ENCODE measurements at places on chromosomes 6 and 20.
A peak's percentile ranks its signal among the peaks of the same experiment; 100 is the strongest.

DNA sequence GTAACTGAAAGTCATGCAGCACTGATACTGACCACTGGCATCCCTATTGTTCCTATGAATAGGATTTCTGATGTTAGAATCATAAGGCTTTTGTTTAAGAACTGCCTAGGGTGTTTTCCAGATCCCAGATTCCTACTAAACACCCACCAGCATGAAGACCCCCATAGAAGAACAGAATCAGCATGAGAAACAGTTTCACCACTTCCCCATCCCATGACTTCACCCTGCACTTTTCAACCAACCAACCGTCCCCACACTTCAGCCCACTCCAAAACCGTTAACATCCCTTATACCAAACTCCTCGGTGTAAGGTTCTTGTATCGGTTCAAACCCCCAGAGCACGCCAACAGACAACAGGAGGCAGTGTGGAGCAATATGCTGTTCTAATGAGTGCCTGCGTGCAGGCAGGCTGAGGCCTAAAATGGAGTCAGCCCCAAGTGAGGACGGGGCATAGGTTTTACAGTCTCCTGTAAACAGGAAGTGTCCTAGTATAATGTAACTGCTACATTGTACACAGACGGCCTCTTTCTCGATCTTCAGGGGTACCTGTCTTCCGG lies 11.4 kb upstream of the SSTR4 start:
- no peak for DNase-seq

GRCh38 chr20:48921883-48922820 lies 641 bp downstream of the ARFGEF2 start:
- DNase-seq: no peak

DNA sequence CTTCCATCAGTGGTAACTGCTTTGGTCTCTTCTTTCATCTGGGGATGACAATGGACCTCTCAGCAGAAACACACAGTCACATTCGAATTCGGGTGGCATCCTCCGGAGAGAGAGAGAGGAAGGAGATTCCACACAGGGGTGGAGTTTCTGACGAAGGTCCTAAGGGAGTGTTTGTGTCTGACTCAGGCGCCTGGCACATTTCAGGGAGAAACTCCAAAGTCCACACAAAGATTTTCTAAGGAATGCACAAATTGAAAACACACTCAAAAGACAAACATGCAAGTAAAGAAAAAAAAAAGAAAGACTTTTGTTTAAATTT lies 6.1 kb downstream of the EDN1 start:
- DNase-seq: no peak

DNA sequence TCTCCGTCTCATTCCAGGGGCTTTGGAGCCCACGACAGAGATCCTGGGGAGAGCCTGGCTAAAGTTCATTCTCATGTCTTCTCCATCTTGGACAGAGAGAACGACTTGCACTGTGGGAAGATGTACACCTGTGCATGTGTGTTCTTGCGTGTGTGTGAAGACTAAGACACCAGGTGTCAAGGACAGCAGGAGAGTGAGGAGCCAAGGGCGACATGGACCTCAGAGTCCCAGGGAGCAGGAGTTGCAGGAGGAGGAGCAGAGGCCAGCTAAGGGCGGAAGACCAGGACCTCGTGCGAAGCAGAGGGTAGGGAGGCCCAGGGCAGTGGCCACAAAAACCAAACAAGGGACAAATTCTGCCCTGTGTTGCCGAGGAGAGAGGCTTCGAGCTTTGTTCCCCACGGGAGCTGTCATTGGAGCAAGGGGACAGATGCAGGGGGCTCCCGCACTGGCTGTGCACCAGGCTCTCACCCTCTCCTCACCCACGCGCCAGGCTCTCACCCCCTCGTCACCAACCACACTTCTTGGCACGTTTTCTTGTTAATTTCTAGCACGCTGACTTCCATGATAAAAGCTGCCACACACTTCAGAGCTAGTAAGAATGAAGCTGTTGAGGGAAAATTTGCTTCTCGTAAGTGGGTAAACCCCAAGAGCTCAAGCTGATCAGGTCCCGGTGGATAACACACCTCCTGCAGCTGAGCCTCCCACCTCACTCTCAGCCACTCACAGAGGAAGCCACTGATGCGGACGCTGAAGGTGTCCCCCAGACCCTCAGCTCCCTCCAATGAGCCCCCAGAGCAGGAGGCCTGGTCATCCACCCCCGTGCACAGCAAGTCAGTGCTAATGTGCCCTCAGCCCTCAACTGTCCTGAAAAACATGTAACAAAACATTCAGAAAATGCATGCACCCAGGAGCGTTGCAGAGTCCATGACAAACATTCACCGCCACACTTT lies 62.6 kb downstream of the DLL1 start:
- no peak for DNase-seq

DNA sequence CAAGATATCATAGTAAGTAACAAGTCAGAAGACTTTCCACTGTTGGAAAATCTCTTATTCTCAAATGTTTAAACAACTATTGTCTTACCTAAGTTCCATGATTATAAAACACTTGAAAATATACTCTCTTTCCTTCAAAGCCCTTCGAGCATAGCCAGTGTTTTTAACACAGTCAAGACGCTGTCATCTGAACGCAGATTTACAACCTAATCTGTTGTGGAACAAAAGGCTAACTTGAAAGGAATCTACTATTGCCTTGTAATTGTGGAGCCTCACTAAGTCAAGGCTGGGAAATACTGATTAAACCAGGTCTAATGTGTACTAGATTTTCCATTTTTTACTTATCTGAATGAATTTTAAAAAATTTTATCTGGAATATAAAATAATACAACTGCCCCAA lies 205.8 kb downstream of the TRDN start:
- DNase-seq: peak; percentile 15

DNA sequence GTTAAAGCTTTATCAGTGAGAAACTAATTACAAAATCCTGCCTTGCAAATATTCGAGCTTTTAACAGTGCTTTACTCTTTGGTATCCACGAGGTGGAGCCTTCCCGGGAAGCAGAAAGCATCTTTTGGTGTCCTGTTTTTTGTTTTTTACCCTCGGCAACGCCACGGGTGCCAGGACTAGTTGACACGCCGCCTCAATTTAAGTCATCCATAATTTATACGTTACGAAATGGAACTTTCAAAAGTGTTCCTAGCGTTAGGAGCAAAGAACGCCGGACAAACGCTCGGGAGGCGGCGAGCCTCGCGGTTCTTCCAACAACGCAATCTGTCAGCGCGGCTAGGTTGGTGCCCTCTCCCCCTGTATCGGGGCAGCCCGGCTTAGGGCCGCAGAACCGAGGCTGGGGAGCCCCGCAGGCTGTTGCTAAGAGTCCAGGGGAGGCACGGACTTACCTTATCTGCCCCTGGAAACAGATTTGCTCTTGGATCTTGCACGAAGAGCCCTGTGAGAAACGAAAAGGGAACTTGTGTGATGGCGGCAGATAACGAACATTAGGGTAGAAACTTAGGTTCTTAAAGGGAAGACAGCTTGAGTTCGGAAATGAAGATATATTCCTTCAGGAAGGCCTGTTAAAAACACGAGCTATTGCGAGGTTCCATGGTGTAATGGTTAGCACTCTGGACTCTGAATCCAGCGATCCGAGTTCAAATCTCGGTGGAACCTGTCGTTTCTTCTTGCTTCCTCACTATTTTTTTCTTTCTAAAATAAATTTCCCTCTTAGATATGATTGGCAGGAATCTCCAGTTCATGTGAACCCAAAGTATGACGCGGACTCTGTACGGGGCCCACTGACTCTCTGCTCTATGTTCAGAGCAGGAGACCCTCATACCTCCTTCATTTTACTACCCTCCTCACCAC lies 46.2 kb upstream of the ZNF184 start:
- peak; percentile 59 for DNase-seq

DNA sequence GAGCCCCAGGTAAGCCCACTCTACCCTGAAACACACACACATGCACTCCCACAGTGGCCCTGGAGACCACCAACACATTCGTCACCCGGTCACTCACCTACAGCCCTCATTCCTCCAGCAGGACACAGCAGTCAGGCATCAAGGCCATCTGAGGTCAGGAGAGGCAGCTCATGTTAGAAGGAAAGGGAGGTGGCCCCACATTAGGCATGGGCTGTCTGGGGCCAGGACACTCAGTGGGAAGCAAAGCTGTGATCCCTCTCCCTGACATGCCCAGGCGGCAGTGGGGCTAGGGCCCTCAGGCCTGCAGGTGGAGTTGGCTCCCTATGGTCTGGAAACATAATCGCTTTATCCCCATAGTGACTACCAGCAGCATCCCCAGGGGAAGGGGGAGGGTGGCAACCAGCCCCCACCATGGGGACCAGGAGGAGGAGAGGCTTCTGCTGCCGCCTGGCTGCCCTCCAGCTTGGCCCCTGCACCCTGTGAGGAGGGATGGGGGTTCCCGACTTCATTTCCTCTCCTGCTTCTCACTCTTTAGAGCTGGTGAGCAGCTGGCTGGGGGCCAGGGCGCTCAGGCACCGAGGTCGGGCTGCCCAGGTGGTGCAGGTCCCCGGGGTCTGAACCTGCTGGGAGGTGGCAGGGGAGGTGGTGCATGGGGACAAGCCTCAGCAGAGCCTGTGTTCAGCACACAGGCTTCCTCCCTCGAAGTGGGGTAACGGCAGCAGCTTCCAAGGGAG lies 76.6 kb upstream of the CST7 start:
- no peak for DNase-seq

GRCh38 chr6:48817333-48818051 lies 645.6 kb downstream of the MMUT start:
- DNase-seq: no peak

GRCh38 chr20:58875541-58876134 lies 23.1 kb downstream of the GNAS start:
- no peak for DNase-seq

GRCh38 chr6:137492289-137493217 lies 1.6 kb downstream of the OLIG3 start:
- DNase-seq: no peak

GRCh38 chr6:46528961-46529750 lies 37.9 kb upstream of the RCAN2 start:
- no peak for DNase-seq

GRCh38 chr6:137910424-137910834 lies 43.4 kb downstream of the TNFAIP3 start:
- DNase-seq: no peak

DNA sequence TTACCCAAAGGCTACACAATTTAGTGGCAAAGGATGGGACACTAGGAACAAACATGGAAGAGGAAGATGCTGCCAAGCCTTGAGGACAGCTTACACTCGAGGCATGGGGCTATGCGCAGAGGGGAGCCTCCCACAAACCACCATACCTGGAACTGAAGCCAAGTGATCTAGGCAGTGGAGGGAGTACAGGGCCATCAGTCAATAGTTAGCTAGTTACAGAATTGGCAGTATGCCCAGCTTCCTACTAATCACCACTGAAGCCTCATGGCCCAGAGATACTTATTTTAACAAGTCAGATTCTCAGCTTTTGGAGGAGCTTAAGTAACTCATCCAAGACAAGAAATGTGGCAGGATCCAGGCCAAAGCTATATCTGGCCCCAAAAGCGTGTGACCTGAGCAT lies 226.6 kb upstream of the MOCS1 start:
- no peak for DNase-seq
